ENCODE measurements at places on chromosomes 3 and 15.

- no peak for DNase-seq
These were observed 241.0 kb downstream of the ATP8B4 start for GRCh38 chr15:49877873-49878521.

- no peak for DNase-seq
These were observed 523.9 kb downstream of the PLOD2 start for GRCh38 chr3:145637105-145637504.

GRCh38 chr15:31296646-31297574, 29.7 kb upstream of the KLF13 start:
- DNase-seq, result no peak

DNA sequence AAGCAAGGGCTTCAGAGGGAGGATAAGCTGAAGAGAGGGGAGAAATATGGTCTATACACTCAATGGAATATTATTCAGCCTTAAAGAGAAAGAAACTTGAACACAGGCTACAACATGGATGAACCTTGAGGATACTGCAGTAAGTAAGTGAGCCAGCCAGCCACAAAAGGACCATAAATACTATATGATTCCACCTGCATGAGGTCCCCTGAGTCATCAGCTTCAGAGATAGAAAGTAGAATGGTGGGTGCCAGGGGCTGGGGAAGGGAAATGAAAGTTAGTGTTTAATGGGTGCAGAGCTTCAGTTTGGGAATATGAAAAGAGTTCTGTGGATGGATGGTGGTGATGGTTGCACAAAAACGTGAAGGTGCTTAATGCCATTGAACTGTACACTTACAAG, 68.4 kb upstream of the SEC13 start:
- DNase-seq, result no peak

DNA sequence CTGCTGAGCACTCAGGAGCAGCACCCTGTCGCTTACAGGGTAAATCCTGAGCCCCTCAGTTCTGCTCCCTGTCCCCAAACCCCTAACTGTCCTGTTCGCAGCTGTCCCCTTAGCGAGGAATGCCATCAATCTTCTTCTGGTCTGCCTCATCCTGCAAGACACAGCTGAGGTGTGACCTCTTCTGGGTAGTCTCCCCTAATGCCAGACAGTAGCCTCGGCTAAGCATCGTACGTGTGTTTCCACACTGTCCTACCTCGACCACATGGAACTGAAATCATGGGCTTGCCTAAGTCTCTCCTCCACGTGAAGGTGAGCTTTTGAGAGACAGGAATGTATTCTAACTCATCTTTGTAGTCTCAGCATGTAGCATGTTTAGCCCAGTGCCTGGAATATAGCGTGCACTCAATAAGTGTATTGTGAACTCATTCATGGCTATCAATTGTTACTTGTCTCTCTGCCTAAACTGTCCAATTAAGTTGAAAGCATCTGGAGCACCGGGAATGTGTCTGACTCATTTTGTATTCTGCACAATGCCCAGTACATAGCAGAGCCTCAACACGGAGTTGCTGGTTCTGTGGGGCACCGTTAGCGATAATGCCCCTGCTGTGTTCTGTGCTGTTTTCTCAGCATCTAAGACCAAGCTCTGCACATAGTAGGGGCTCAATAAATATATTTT, 90.2 kb downstream of the HES1 start:
- no peak for DNase-seq

DNA sequence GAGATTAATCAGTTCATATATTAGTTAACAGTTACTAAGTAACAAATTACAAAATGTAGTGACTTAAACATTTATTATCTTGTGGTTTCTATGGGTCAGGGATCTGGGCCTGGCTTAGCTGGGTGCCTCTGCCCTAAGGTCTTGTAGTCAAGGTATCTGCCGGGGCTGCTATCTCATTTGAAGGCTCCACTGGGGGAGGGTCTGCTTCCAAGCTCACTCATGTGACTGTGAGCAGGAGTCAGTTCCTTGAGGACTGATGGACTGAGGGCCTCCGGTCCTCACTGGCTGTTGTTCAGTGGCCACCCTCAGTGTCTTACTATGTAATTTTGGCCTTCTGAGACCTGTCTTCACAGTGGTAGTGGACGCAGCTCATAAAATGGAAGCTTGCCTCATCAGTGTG, 135.9 kb upstream of the PLXNA1 start:
- DNase-seq, result no peak

DNA sequence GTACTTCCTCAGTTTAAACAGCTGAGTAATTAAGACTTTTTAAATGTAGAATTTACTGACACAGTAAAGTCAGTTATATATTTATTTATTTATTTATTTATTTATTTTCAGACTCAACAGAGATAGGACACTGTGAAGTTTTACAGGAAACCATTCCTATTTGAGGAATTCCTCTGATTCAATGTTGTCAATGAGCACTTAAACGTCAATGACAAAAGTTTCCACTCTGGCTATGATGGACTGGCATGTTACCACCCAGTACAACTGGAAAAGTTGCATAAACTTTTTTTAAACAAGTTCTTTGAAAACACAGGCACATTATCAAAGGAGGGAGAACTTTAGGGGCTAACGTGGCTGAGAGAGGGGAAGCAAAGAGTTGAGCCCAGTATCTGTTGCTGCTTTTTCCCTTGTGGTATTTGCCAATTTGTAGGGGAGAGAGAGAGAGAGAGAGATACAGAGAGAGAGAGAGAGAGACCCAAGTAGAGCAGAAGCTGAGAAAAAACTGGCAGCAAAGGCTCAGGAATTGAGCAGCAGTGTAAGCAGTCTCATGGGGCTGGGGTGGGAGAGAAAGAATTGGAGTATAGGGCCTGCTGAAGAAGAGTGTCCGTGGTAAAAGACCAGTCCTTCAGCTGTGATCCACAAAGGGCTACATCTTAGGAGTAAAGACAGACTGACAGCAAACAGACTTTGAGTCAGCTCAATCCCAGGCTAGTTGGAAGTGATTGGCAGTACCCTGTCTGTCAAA, 18.3 kb upstream of the ACTC1 start:
- DNase-seq, result no peak

DNA sequence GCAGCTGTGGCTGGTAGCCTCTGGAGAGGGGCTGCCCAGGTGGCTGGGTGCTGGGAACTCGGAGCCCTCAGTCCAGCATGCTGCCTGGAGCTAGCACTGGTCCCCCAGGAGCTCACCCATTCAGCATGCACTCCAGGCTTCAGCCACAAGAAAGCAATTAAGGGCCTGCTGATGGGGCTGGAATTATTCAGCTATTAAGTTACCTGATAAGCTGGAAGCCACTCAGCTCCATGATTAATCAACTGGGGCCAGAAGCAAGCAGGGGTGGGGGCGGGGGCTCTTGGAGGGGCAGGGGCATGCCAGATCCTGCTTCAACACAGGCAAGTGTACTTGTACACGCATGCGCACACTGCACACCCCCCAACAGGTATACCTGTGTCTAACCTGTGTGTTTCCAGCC, 22.1 kb upstream of the TMEM115 start:
- no peak for DNase-seq

GRCh38 chr15:82978438-82978837, 7.6 kb upstream of the RAMAC start:
- DNase-seq, result no peak

GRCh38 chr15:96435841-96436240, 105.3 kb downstream of the NR2F2 start:
- no peak for DNase-seq

- peak; percentile 40 for DNase-seq
These were observed 65.6 kb upstream of the MBNL1 start for GRCh38 chr3:152202976-152203626.

GRCh38 chr15:92538115-92538514, 117.5 kb downstream of the FAM174B start:
- no peak for DNase-seq

Data from KBM-7 (cell line).